ENCODE measurements at places on chromosomes 6 and 20.
A peak's percentile ranks its signal among the peaks of the same experiment; 100 is the strongest.

- DNase-seq, result no peak
Observed at GRCh38 chr6:111972745-111973117, 81.2 kb upstream of the CCN6 start.

GRCh38 chr6:121614115-121614514 lies 178.7 kb downstream of the GJA1 start:
- DNase-seq, result peak; percentile 36

DNA sequence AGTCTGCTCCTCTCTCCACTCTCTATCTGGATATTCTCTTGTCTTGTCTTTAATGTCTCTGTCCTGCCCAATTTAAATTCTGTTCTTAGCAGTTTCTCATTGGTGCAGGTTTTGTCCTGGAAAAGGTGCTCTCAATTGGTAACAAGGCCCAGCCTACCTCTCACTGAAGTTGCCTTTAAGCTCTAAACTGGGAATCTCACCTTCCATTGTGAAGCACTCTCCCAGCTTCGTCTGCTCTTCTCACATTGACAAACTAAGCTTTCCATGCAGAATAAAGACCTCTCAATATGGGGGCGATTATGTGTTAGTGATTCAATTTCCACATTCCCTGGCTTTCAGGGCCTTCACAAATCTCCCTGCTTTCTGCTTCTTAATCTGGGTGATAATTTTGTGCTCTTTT lies 1712.2 kb downstream of the GRIK2 start:
- no peak for DNase-seq

GRCh38 chr6:4906293-4907276 lies 97.3 kb downstream of the RPP40 start:
- no peak for DNase-seq

DNA sequence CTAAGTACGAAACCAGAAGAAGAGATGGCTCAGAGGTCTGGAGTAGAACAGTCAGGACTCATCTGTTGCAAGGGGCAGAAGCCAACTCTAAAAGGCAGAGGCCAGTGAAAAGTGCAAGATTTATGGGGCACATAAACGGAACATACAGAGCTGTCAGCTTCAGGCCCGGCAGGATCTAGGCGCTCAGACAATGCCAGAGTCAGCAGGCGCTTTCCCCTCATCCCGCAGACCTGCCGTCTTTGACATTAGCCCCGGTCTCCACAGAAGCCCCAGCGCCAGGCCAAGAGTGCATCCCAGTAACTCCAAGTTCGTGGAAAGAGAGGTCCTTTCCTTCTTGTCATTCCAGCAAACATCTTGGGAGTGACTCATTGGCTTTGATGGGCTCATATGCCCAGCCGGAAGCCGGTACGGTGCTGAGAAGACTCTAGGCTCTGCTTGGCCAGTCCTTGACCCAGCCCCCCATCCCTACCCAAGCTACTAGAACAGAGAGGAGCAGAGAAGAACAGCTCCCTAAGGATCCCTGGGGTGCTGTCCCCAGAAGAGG lies 260.9 kb downstream of the TAF4 start:
- no peak for DNase-seq

GRCh38 chr6:74967821-74968220 lies 238.0 kb downstream of the COL12A1 start:
- DNase-seq, result no peak

DNA sequence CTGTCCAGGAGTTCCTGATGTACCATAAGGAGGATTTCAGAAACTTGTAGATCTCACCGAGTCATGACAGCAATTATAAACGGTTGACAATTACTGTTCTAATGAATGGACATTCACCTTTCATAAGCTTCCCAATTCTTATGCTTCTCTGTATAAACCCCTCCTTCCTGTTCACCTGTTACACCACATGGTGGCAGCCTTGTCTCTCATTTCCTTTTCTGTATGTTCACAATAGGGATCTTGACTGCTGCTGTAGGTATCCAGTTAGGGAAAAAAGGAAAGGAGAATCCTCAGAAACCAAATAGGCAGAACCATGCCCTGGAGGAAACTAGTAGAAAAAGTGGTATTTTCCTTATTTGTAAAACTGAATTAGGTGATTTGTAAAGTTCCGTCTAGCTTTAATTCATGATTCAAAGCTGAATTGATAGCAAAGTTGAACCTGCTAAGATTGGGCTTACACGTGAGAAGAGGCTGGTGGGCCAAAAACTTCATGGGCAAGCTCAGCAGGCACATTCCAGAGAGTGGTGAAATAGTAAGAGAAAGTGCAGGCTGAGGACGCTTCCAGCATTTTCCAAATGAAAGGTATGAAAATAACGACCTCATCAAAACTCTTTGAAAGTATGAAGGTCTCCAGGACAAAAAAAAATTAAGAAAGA lies 29.0 kb upstream of the TBPL1 start:
- peak; percentile 47 for DNase-seq

DNA sequence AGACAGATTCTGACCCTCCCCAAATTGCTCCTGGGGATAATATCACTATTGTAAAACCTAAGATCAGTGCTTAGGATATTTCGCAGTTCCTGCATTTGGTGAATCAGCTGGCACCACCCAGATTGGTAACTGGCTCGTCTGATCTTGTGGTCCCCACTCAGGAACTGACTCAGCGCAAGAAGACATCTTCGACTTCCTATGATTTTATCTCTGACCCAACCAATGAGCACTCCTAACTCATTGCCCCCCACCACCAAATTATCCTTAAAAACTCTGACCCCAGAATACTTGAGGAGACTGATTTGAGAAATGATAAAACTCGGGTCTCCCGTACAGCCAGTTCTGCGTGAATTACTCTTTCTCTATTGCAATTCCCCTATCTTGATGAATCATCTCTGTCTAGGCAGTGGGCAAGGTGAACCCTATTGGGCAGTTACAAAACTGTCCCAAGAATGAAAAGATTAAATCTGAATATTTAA lies 55.7 kb upstream of the PRND start:
- DNase-seq, result no peak

GRCh38 chr6:391559-392440 lies at the start of gene IRF4:
IRF4 (plus strand) TSS chr6:391752; CDS start chr6:393153, 1,401 bp downstream.
- DNase-seq, result no peak

DNA sequence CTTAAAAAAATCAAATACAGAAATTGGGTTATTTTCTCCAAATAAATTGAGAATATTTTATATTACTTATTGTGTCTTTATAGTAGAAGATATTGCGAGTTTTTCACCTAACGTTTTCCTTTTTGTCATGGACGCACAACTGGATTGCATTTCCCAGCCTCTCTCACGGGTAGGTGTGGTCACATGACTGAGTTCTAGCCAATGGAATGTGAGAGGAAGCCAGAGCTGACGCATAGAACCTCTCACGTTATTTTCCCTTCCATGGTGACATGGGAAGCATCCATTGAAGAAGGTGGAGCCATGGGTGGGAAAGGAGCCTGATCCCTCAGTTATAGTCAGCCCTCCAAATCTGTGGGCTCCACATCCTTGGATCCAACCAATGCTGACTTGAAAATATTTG lies 155.9 kb upstream of the UST start:
- DNase-seq, result no peak

DNA sequence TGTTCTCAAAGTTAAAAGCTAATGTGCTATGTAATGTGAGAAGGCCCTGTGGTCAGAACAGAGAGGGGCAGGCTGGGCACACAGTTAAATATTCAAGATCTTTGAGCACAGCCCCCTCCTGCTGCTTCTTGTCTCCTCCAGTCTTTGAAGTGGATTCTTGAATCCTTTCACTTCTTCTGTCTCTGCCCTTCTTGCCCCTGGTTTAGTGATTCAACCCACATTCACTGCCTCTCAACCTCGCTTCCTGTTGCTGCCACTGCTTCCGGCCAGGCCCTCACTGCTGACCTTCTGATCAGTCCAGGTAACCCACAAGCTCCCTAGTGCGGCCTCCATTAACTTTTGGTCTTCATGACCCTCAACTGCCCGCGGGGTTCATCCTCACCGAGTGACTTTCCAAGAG lies 417.3 kb upstream of the NOX3 start:
- DNase-seq, result no peak

DNA sequence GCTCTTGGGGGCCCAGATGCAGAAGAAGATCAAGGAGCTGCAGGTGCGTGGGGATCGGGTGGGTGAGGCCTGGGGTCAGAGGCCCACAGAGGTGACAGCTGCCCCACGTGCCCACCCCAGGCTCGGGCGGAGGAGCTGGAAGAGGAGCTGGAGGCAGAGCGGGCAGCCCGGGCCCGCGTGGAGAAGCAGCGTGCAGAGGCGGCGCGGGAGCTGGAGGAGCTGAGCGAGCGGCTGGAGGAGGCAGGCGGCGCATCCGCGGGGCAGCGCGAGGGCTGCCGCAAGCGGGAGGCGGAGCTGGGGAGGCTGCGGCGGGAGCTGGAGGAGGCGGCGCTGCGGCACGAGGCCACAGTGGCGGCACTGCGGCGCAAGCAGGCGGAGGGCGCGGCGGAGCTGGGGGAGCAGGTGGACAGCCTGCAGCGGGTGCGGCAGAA lies 41.5 kb downstream of the MYH7B start:
- no peak for DNase-seq

GRCh38 chr20:2314759-2315439 lies 19.1 kb downstream of the TGM3 start:
- DNase-seq, result peak; percentile 52

- DNase-seq, result no peak
Observed at GRCh38 chr20:63243604-63244247, 8.0 kb downstream of the BIRC7 start.

GRCh38 chr6:168280020-168280898 lies 39.3 kb downstream of the DACT2 start:
- no peak for DNase-seq

GRCh38 chr6:21912151-21912832 lies 318.7 kb downstream of the SOX4 start:
- DNase-seq, result no peak
